Myocyte (in vitro differentiated cells): ENCODE measurements at places on chromosomes 7 and 10. TPM values are rescaled to one million over a fixed set of nuclear protein-coding genes. Genes with fewer than 3 reads are reported as not detected.
A peak's percentile ranks its signal among the peaks of the same experiment; 100 is the strongest.

Gene ACHE
- total RNA-seq: 51.0 and 84.4 TPM in 2 replicates

Gene ACSM6
- not detected in 2 replicates for total RNA-seq

Gene FOXP2
- total RNA-seq: 0.64 and 1.8 TPM in 2 replicates

Gene PPP1R17
- total RNA-seq: not detected in 2 replicates

DNA sequence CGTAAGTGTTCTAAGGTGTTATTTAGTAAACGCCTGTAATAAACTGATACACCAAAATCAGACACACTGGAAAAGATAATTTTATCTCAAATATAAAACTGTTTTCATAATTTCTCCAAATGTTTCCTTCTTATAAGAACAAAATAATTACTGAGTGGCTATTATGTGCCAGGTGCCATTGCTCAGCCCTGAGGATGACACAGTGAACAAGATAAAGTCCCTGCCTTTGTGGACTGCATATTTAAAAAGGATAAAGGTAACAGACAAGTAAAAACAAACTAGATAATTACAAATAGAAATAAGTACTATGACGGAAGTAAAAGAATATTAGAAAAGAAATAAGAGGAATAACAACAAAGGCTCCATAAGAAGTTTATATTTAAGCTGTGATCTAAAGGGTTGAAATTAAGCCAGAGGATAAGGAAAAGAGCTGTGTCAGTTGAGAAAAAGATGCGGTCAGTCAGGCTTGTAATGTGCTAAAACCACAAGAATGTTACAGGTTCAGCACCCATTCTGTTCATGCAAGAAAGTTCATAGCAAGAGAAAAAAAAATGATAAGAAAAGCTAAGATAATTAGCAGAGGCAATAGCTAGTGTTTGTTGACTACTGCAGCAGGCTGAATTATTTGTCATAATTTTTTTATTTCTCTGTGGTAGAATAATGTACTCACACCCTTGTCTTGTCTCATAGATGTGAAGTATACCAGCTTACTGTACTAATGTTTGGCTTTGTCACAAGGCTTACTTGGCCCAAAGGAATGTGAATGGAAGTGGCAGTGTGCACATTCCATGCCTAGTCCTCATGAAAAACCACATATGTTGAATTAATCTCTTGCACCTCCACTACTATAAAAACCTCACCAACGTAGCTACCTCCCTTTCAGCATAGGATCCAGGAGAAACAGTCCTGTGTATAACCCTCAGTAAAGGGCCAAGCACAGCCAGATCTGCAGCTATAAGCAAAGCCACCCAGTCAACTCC is 75.1 kb downstream of the CRPPA start:
- peak; percentile 86 for DNase-seq

GRCh38 chr10:48476279-48476982 is 128.4 kb downstream of the ARHGAP22 start:
- DNase-seq: no peak

- no peak for DNase-seq
Observed at GRCh38 chr7:4297918-4298219, 384.2 kb upstream of the FOXK1 start.

GRCh38 chr10:89295597-89295996 is 6.2 kb upstream of the IFIT2 start:
- no peak for DNase-seq

- no peak for DNase-seq
Observed at GRCh38 chr10:31131251-31131650, 99.6 kb upstream of the ZNF438 start.

DNA sequence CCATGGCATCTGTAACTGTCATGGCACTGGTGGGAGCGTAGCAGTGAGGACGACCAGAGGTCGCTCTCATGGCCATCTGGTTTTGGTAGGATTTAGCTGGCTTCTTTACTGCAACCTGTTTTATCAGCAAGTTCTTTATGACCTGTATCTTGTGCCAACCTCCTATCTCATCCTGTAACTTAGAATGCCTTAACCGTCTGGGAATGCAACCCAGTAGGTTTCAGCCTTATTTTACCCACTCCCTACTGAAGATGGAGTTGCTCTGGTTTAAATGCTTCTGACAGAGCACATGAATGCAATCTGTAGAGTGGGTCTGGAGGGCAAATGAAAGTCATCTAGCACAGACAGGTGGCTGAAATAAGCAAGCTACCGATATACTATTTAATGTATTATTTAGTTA is 55.3 kb upstream of the OPN4 start:
- DNase-seq: no peak

DNA sequence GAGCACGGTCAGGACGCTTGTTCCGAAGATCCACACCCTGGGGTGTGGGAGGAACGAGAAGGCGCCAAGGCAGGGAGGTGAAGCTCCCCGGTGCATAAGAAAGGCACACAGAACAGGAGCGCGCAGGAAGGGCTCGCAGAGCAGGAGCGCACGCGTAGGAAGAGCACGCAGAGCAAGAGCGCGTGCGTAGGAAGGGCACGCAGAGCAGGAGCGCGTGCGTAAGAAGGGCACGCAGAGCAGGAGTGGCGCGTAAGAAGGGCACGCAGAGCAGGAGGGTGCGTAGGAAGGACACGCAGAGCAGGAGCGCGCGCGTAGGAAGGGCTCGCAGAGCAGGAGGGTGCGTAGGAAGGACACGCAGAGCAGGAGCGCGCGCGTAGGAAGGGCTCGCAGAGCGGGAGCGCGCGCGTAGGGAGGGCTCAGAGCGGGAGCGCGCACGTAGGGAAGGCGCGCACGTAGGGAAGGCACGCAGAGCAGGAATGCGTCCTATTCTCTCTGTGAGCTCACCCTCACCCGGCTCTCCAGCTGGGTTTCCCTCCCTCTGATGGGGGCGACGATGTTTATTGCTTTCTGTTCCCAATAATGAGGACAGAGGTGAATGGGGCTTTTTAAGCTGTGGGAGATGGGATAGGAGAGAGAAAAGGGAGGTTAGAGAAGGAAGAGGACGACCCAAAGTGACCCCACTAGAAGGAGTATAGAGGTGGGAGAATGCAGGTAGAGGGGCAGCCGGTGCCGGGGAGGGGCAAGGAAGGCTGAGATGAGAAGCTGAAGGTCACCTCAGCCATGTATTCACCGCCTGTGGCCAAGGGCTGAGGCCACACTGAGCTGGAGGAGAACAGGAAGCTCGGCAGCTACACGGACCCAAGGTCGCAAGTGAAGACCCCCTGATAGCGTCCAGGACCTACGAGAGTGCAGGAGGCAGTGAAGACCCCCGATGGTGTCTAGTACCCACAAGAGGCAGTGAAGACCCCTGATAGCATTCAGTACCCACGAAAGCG is 423.2 kb downstream of the PTPRN2 start:
- DNase-seq: no peak

DNA sequence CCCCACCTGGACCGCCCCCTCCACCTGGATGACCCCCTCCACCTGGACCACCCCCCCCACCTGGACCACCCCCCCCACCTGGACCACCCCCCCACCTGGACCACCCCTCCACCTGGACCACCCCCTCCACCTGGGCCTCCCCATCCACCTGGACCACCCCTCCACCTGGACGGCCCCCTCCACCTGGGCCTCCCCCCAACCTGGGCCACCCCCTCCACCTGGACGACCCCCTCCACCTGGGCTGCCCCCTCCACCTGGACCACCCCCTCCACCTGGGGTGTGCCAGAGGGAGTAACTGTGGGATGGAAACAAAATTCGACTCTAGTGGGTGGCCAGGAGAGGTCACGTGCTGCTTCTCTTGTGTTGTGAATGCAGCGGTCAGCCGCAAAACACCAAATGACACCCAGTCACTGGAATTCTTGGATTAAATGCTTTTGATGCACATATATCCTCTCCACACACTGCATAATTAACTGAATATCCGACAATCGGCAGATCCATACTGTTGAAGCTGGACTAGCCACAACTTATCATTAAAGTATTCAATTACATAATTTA is 316.7 kb downstream of the PTPRN2 start:
- DNase-seq: no peak

DNA sequence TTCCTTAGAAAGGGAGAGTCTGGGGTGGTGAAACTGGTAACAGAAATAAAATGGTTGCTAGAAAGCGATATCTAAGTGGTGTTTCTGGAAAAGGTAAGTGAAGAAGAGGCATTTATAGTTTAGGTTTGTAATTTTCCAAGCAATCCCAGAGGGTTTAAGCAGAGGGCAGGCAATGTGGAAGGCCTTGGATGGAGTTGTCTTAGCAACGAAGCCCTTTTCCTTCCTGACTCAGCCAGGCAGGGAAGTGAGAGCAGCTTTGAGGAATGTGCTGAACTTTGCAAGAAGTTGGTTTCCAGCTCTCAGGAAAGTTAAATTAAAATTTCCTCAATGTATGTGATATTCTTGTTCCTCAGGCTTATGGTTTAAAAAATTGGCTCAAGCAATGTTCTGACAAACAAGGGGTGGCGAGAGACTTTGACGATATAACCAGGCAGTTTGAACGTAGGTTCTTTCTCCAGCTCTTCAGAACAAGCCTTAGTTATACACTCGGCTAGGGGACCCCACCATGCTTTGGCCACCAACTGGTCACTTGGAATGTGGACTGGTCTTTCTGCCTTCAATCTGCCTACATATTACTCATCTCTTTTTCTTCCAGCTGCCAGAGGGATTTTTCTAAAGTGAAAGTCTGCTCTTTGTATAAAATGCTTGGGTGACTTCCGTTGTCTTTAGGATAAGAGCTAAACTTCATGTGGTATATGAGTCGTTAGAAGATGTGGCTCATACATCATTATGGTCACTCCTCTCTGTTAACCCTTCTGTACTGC is 66.9 kb upstream of the SLC25A13 start:
- peak; percentile 69 for DNase-seq
